CD4-positive, alpha-beta T cell treated with Interleukin-4 for 4 hours (primary cell): ENCODE measurements at places on chromosomes 2 and 18.

DNA sequence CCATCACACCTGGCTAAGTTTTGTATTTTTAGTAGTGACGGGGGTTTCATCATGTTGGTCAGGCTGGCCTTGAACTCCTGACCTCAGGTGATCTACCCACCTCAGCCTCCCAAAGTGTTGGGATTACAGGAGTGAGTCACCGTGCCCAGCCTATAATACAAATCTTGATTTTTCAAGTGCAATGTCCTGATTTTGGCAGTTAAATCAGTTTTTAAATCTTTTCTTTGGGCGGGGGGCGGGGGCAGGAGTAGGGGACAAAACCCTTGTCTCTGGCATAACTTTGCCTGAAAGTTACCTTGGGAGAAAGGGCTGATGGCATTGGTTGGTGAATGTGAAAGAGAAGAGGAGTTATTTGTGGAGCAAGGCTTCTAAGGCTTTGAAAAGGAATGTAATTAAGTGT is 12.3 kb downstream of the GALNT1 start:
- no peak for DNase-seq

- no peak for DNase-seq
Observed at GRCh38 chr2:109062859-109063700, 65.9 kb upstream of the SH3RF3 start.

DNA sequence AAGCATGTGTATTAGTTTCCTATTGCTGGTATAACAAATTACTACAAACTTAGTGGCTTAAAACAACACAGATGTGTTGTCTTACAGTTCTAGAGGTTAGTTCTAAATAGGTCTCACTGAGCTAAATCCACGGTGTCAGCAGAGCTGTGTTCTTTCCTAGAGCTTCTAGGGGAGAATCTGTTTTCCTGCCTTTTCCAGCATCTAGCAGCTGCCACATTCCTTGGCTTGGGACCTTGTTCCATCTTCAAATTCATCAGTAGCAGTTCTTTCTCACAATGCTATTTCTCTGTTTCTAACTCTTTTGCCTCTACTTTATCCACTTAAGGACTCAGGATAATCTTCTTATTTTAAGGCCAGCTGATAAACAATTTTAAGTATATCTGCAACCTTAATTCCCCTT is 32.2 kb upstream of the CREB1 start:
- no peak for DNase-seq

DNA sequence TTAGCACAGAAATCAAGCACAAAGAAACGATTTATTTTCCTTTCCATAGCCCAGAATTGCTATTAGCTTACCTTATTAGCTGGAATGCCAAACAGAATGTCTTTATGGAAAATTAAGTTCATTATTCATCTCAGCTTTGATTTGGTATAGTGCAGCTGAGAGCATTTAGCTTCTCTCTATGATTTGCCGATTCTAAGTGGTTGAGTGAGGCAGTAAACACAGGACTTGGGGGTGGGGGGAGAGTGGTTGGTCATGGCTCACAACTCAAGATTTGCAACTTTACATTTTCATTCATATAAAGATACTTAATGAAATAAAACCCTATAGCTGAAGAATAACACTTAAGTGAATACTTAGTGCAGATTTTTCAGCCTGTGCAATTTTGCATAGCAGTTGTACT is 395.2 kb downstream of the TGIF1 start:
- no peak for DNase-seq

GRCh38 chr18:74796841-74797576 is 199.3 kb downstream of the ZNF407 start:
- no peak for DNase-seq

DNA sequence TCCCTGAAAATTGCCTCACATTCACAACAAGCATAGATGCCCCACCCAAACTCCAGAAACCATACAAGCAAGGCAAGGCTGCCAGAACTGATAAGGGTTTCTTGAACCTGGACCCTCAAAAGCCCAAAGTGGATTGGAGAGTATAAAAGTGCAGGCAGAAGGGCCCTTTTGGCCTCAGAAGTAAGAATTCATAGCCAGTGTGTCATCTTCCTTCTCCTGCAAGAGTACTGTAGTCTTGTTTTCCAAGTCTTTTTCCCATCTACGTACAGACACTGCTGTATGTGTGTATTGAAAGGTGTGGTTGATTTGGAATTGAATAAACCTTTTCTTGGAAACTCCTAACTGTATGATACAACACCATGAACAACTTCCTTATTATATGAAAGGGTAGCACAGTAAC is 46.8 kb downstream of the ZC3H15 start:
- DNase-seq, result no peak

GRCh38 chr2:141323571-141323970 is 807.2 kb downstream of the LRP1B start:
- DNase-seq, result no peak

DNA sequence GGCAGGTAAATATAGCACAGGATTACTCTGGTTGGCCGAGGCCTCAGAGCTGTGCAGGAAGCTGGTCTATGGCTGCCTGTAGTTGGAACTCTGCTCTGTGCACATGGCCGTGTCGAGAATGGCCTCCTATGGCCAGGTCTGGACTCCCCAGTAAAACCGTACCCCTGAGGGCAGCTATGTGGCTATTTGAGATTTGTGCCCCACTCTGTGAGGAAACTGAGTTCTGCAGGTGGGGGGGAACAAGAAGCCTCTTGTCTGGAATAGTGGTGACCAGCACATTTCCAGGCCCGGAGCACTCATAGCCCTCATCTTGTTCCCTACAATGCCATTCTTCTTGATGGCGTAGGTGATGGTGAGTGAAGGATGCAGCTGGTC is 15.0 kb upstream of the TEX51 start:
- DNase-seq, result no peak

- DNase-seq, result no peak
Observed at GRCh38 chr2:127201452-127201851, 18.6 kb downstream of the CYP27C1 start.

- DNase-seq, result no peak
Observed at GRCh38 chr2:234635284-234635683, 138.4 kb upstream of the ARL4C start.

DNA sequence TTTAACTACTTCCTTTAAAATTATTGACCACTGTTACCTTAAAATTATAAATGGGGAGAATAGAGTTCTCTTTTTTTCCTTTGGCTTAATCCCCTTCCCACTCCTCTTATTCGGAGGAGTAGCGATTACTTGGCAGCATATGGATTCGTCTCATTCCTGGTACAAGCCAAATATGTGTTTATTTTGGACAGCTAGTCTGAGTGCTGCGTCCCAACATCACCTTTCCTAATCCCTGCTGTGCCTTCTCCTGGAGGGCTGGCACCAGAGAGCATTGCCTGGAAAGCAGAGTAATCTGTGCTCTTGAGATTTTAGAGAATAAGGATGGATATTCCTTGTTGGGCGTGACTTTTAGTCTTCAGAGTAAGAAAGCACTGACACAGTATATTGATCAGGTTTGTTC is 185.6 kb downstream of the AGAP1 start:
- DNase-seq, result no peak

DNA sequence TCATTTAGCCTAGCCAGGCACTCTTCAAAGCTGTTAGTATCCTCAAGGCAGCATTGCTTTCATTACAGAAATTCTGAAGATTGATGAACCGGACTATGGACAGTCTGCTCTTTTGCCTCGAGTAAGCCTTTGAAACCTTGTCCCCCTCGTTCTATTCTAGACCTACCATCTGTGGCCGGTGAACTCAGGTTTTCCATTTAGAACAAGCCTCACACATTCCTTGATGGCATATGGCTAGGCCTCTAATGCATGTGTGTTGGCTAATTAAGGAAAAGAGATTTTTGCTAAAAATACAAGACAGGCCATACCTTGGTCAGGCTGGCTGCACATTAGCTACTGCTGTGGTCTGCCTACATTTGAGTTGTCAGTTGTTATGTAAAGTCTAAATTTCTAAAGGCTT is 111.8 kb downstream of the CERS6 start:
- DNase-seq, result no peak

GRCh38 chr2:138298120-138298814 is 203.3 kb upstream of the SPOPL start:
- no peak for DNase-seq

- DNase-seq, result no peak
Observed at GRCh38 chr2:165582409-165582808, 112.9 kb downstream of the CSRNP3 start.

DNA sequence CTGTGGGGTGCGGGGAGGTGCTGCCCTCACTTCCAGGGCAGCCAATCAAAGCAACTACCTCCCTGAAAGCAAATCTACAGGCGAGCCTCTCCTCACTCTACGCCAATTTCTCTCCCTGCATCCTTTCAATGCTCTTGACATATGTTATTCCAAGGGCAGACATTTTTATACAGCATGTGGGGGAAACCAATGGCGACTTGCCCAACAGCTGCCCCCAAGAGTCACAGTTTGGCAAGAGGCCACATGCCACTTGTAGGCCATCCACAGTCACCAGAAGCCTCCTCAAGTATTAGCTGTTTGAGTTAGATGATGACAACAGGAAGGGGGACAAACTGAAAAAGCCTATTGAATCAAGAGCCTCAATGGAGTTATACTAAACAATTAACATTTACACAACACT is 114.6 kb downstream of the MYO5B start:
- no peak for DNase-seq

DNA sequence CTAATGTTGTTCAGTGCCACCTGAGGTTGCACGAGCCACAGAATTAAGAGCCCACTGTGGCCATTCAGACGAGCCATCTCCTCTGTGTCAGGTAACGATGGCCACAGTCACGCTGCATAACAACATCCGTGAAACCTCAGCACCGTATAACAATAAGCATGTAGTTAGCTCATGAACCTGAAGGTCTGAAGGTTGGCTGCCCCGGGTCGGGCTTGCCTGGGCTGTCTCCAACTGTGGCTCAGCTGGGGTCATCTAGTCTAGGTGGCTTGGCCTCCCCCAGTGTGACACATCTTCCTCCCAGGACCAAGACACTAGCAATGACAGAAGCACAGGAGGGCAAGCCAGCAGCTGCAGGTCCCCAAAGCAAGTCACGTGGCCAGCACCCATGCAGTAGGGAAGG is 258.0 kb downstream of the GLI2 start:
- no peak for DNase-seq

- no peak for DNase-seq
Observed at GRCh38 chr18:60905699-60906098, 427.5 kb upstream of the CDH20 start.

GRCh38 chr18:60675801-60676200 is 303.2 kb upstream of the MC4R start:
- DNase-seq, result no peak

- DNase-seq, result no peak
Observed at GRCh38 chr2:27807476-27807875, 36.0 kb downstream of the MRPL33 start.

DNA sequence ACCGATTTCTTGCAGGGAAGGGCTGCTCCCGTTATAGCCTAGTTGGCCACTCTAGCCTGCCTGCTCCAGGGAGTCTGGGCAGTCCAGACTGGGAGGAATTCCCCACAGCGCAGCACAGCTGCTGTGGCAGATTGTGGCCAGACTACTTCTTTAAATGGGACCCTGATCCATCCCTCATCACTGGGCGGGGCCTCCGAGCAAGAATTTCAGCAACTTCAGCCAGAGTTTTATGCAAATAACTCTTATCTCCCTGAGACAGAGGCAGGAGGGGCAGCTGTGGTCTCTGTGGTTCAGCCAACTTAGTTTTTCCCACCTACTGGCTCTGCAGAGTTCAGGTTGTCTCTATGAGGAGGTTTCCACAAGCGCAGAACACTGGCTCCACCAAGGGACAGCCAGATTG is 1583.2 kb downstream of the SUCLG1 start:
- DNase-seq, result no peak

DNA sequence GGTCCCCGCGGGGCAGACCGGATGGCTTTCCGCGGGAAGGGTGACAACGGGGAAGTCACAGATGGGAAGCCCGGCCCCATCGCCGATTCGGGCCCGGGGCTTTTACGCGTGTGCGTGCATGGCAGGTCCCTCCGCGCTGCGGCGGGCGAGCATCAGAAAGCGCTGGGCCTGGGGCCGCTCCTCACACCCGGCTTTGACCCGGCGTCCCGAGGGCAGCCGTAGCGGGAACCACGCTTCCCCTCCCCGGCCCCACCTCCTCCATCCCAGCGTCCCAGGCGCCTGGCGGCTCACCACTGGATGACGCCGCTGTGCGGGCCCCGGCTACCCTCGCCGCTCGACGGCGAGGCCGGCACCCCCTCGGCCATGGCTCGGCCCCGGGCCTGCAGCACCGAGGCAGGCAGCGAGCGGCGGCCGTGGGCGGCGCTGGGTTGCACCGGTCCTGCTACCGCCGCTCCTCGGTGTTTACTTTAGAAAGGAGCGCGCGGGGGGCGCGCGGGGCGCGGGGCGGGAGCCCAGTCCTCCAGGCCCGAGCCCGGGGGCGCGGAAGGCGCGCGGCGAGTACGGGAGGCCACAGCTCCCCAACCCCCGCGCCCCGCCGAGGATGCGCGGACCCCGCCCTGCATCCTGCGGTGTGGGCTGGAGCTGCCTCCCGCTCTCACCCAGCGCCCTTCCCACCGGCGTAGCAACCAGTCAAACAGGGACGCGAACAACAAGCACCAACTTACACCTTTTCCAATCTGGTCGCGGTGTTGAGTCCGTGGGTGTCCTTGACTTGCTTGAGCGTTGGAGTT is 806 bp downstream of the RFX8 start:
- no peak for DNase-seq

- DNase-seq, result no peak
Observed at GRCh38 chr2:136027112-136027511, 41.7 kb upstream of the DARS1 start.

GRCh38 chr2:206824087-206824618 is 58.7 kb downstream of the FASTKD2 start:
- no peak for DNase-seq

- no peak for DNase-seq
Observed at GRCh38 chr2:203889542-203889941, 22.0 kb downstream of the CTLA4 start.

DNA sequence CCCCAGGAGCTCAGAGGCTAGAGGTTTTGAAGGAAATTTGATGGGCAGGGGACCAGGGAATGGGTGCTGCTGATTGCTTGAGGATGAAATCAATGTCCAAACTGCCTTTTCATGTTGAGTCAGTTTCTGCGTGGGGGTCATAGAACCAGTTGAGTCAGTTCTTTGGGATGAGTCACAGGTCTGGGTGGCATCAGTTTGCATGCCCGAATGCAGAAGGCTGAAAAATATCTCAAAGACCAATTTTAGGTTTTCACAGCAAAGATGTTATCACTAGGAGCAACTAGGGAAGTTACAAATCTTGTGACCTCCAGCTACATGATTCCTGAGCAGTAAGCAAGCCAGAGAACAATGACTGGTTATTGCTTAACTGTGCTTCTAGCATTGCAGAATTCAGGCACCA is 1135.1 kb upstream of the CRIM1 start:
- DNase-seq, result no peak
